ENCODE measurements at places on chromosomes 2 and 18. TPM values are rescaled to one million over a fixed set of nuclear protein-coding genes. Genes with fewer than 3 reads are reported as not detected.

Gene ASB18
- not detected for total RNA-seq

Gene ZNF407
- 10.4 TPM for total RNA-seq

Gene CFC1
- total RNA-seq = not detected

Gene SERPINB4
- total RNA-seq = 1.1 TPM

- no peak for DNase-seq
Observed at GRCh38 chr2:189147361-189147760, 32.2 kb downstream of the COL5A2 start.

- DNase-seq = peak; percentile 93
Observed at GRCh38 chr2:241180495-241180894, 8.0 kb upstream of the ANO7 start.

DNA sequence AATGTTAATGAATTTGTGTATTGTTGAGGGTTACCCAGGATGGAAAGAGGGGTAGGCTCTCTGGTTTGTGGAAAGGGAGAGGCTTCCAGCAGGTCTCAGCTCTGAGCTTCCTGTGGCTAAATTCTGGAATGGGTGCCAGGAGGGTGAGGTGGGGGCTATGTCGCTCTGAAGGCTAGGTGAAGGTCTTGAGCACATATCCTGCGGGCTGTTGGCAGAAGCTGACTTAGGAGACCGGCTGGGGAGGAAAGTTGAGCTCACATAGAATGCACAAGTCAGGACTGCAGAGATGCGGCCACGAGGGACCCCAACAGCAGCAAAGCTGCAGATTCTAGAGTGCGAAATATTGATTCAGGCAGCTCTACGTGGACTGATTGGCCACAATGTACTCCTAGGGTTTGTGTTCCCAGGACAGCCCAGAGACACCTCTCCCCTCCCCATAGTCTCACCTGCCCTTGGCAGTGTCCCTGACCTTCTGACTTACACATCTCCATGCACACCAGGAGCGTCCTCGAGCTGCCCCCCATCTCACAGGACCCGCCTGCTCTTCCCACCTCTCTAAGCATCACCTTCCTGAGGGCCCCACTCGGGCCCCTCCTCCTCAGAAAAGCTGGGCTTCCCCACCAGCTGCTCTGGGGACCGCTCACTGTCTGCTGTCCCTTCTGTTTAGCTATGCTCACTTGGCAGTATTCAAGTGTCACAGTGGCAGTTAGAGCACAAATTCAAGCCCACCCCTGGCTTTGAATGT is 72.6 kb downstream of the ALK start:
- no peak for DNase-seq

- DNase-seq = no peak
Observed at GRCh38 chr2:30110773-30111172, 36.0 kb upstream of the YPEL5 start.

DNA sequence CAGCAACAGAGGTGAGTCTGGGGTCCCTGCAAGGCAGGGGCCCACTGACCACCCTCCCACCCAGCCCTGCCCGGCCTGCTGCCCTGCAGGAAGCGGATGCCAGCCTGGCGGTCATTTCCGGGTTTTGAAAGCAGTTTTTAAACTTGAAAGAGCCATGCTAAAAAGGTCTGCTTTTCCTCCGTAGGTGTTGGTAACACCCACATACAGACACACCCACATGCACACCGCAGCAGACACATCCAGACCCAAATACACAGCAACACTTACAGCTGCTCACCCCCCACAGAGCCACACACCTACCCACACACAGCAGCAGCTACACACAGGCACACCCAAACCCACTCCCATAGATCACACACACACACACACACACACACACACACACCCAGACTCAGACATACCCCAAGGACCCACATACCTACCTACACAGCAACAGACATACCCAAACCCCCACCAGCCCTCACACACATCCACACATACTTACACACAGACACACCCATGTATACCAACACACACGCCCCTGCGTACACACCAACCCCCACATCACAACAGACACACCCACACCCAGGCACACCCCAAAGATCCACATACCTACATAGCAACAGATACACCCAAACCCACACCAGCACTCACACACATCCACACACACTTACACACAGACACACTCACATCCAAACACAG is 7.6 kb downstream of the ZFP36L2 start:
- peak; percentile 74 for DNase-seq

All from GM23338 (cell line).